ENCODE measurements at places on chromosomes 7 and 10. TPM values are rescaled to one million over a fixed set of nuclear protein-coding genes. Genes with fewer than 3 reads are reported as not detected.

The HDAC9 gene
- total RNA-seq, result 56.3 TPM

The TRPV5 gene
- not detected for total RNA-seq

The GSAP gene
- total RNA-seq, result 9.2 TPM

The PNLIPRP2 gene
- total RNA-seq, result not detected

The CAMK2B gene
- 118 TPM for total RNA-seq

The EGFR gene
- total RNA-seq, result 5.0 TPM

The SFTPD gene
- total RNA-seq, result 1.3 TPM

The KCP gene
- 0.42 TPM for total RNA-seq

The PON3 gene
- 0.35 TPM for total RNA-seq

The FZD8 gene
- total RNA-seq, result 16.4 TPM
